ENCODE measurements at places on chromosomes 3 and 15. TPM values are rescaled to one million over a fixed set of nuclear protein-coding genes. Genes with fewer than 3 reads are reported as not detected.

The AHSG gene
- not detected for total RNA-seq

The GOLGA8J gene
- not detected for total RNA-seq

The CTXN2 gene
- total RNA-seq: not detected

The LAMB2 gene
- 209 TPM for total RNA-seq

The CHST14 gene
- 29.3 TPM for total RNA-seq
